ENCODE measurements at places on chromosomes 7 and 10.

- DNase-seq: no peak
Measured at GRCh38 chr7:50507898-50508470, 57.2 kb downstream of the DDC start.

DNA sequence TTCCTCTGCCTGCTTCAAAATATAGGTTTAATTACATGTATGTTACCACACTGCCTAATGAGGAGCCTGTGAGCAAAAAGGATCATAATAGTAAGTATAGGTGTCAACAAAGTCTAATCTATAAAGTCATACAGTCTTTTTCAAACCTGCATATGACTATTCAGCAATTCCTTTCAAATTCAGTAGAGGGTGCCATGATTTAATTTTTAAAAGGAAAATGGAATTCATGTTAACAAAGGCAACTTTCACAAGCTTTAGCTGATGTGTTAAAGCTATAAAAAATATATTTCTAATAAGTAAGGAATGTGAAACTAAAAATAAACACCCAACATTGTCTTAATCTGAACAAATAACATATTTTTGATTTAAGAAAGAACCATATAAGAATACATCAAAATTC lies 52.1 kb downstream of the MPP7 start:
- no peak for DNase-seq

GRCh38 chr7:47967123-47967522 lies 12.3 kb downstream of the HUS1 start:
- no peak for DNase-seq

DNA sequence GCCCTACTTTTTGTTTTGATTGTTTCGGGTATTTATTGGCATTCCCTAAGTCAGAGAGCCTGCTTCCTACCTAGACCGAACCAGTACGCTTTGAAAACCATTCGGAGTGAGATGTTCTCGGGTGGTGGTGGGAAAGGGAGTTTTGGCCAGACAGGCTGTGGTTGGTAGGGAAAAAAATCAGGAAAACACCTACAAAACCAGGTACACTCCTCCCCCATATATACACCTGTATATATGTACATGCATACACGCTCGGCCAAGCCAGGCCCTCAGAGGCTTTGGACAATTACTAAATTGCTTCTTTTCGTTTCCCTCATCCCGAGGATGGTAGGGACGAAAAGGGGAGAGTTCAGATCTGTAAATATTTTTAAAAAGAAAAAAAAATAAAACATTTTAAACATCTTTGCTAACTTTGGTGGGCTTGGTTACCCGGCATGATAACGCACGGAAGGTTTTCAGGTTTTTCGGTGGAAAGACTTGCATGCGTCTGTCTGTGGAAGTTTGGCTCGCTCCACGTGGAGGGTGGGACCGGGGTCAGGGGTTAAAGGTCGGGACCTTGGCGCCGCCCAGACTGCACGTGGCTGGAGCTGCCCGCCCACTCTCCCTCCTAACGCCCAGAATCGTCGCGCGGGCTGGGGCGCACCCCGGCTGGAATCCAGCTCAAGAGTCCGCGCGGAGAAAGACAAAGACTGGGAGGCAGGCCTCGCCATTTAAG lies 2.5 kb downstream of the HMX2 start:
- peak; percentile 23 for DNase-seq

DNA sequence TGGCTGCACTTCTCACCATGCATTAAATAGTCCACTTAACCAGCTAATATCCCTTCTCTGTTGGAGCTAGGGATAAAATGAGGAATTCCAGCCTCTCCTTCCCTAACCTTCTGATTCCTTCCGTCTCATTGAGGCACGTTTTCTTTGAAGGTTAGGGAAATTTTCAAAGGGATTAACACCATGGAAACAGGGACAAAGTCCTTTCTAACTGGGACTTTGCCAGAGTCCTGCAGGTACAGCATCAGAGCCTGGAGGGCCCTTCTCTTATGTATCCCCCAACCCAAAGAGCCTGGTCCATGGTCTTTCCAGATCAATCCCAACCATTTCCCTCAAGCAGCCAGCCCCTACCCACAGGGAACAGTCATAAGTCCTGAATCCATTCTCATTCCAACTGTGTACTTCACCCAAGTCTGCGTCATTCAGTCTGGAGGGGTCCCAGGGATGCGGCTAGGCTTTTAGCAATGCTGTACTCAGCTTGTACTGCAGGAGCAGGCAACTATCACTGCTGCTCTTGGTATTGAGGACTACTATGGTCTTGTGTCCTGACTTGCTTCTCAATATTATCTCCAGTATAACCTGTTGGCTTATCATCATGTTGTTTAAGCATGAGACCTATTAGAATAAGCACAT lies 34.6 kb upstream of the CROT start:
- no peak for DNase-seq

DNA sequence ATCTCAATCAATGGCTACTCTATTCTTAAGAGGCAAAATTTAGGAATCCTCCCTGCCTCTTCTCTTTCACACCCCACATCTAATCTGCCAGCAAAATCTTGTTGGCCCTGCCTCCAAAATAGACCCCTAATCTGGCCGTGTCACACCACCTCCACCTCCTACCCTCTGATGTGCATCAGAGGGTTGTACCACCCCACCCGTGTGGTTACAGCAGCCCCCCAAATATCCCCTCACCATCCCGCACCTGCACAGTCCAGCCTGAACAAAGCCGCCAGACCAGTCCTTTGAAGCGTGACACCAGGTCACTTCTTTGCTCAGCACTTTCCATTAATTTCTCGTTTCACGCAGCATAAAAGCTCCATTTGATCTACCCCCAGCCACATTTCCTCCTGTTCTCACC lies 776 bp upstream of the XPNPEP1 start:
- no peak for DNase-seq

DNA sequence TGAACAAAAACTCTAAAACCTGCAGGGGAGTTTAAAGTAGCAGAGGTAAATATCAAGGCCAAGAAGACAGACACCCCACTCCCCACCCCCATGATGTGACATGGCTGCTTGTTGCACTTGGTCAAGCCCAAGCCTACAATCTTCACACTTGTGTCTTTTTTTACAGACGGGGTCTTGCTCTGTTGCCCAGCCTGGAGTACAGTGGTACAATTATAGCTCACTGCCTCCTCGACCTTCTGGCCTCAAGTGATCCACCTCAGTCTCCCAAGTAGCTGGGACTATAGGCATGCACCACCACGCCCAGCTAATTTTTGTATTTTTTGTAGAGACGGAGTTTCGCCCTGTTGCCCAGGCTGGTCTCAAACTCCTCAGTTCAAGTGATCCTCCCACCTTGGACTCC lies 71.9 kb upstream of the CYTH3 start:
- DNase-seq: no peak

- no peak for DNase-seq
Measured at GRCh38 chr10:58698777-58699356, 186.2 kb downstream of the BICC1 start.

- no peak for DNase-seq
Measured at GRCh38 chr7:36127075-36127740, 25.8 kb upstream of the EEPD1 start.

- no peak for DNase-seq
Measured at GRCh38 chr7:51706851-51707250, 390.2 kb upstream of the COBL start.

DNA sequence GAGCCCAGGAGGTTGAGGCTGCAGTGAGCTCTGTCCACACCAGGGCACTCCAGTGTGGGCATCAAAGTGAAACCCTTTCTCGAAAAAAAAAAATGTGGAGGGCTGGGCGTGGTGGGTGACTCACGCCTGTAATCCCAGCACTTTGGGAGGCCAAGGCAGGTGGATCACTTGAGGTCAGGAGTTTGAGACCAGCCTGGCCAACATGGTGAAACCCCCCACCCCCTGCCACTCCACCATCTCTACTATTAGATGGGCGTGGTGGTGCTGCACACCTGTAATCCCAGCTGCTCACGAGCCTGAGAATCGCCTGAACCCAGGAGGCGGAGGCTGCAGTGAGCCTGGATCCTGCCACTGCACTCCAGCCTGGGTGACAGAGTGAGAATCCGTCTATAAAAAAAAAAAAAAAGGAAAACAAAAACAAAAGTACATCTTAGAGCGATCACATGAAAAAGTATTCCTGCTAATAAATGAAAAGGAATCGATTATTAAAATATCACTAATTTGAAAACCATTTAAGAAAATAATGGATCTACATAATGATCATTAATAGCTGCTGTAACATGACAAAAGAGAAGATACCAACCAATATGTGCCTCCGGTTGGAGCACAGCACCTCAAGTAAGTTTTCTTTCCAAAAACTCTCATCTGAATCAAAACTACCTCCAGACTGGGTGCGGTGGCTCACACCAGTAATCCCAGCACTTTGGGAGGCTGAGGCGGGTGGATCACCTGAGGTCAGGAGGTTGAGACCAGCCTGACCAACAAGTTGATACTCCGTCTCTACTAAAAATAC lies 4.9 kb downstream of the HNRNPF start:
- no peak for DNase-seq

- DNase-seq: no peak
Measured at GRCh38 chr10:70890917-70891431, 2.6 kb upstream of the PCBD1 start.

- DNase-seq: no peak
Measured at GRCh38 chr10:115977855-115978254, 295.2 kb downstream of the GFRA1 start.

DNA sequence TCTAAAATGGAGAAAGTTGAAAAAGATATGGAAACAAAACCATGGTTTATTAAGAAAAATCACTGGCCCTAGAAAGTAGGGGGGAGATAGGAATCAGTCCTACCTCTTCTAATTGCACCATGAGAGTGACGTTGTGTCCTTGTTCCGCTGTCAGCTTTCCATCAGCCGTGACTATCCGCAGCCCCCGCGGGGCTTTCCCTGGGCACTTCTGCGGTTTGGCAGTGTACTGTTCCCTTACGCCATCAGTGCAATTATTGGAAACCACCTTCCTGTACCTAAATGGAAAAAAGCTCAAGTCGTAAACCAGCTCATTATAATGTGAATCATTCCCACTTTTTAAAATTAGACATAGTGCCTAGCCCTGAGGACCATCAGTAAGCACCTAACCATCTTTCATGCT lies 512.2 kb downstream of the SORCS1 start:
- no peak for DNase-seq

GRCh38 chr10:95208702-95209391 lies 14.8 kb downstream of the ACSM6 start:
- no peak for DNase-seq
